ENCODE measurements at places on chromosomes 7 and 10.

- DNase-seq: peak; percentile 11
Observed at GRCh38 chr10:6713716-6714115, 133.6 kb upstream of the PRKCQ start.

DNA sequence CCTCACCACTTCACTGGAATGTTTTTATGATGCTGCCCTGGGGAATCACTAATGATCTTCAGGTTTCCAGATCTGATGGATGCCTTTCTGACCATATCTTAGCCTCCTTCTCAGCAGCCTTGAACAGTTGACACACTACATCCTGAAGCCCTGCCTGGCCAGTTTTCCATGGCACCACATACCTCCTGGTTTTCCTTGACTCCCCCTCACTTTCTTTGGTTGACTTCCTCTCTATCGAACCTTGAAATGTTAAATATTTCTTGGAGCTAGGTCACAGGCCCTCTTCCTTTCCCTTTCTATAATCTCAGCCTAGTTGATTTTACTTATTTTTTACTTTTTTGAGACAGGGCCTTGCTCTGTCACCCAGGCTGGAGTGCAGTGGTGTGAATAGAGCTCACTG lies 108.8 kb upstream of the CDK1 start:
- no peak for DNase-seq

DNA sequence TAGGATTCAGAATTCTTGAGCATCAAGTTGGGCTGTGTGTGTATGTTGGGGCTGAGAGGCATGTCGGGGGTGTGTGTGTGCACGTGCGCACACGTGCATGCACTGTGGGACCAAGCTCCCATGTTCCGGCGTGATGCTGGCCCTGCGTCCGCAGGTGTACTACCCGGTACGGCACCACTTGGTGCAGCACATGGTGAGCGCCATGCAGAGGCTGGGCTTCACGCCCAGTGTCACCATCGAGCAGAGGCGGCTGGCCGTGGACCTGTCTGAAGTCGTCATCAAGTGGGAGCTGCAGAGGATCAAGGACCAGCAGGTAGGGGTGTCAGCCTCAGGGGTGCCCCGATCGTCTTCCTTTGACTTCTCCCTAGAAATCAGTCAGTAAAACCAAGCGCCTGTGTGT lies 77.7 kb downstream of the TRRAP start:
- no peak for DNase-seq

DNA sequence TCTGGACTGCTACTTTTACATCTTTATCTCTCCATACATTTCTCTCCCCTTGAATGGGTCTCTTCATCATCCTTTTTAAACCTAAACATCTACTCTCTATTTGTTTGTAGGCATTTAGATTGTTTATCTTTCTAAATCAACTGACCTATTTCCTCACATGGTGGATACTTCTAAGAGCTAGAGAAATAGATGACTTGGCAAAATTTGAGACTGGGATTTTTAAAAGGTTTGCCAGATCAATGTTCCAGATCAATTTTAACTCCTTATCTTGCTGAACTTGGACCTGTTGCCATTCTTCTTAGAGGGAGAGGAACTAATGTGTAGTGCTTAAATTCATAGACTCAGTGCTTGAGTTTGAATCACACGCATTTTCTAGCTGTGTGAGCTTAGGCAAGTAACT lies 144.2 kb upstream of the STEAP4 start:
- no peak for DNase-seq

DNA sequence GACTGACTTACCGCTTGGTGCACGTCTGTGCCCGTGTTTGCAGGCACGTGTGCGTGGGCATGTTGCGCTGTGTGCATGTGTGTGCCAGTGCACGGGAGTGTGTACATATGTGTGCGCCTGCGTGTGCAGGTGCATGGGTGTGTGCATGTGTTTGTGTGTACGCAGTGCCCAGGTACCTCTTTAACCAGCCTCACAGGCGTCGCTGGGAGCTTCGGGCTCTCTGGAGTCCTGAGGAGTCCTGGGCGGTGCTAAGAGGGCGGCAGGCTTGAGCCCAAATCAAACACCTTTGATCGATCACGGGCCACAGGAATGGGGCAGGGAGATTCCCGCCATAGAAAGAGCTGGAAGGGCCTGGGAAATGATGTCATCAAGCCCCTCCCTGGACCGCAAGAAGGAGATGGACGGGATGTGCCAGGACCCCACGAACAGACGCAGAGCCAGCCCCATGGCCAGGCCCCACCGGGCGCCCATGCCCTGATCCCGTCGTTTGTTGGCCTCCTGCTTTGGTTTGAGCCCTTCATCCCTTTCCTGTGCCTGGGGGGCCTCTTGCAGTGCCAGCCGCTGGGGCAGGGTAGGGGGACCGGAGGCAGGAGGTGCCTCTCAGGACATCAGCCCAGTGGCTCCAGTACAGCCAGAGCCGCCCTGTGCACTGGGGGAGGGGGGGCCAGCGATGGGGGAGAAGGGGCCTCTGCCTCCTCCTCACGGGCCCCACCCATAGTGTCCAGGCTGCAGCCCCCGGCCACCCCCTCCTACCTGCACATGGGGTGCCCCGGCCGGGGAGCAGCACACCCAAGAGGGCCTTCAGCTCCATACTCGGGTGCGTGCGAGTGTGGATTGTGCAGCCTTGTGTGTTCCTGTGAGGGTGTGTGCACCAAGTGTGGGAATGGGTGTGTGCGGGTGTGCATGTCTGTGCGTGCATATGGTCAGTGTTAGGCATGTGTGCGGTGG lies 5.8 kb downstream of the KNDC1 start:
- DNase-seq: no peak
